ENCODE measurements at places on chromosomes 11 and 22.

DNA sequence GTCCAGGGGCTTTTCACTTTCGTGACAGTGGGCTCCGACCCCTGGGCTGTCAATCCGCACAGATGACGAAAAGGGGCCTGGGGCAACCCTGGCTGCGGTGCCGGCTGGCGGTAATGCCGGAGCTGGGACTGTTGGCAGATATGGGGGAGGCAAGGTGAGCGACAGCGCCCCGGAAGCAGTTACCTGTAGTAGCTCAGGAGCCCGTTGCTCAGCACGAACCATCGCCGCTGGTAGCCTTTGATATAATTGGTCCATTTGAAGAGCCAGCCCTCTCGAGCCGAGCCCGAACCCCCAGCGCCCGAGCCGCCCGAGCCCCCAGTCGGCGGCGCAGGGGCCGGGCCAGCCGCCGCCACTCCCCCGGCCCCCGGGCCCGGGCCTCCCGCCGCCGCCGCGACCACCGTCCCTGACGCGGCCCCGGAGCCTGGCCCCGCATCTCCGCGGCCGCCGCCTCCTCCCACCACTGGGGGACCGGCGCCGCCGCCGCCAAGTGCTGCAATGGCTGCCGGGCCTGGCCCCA, 396 bp downstream of the OSBP start:
- no peaks in the 10 kb centered on the region for H3K27me3 ChIP-seq
- H3K4me1 ChIP-seq, result peaks cover 32% of the 10 kb centered on the region
- peak; percentile 32 for DNase-seq
- H3K27ac ChIP-seq, result peak overlapping the region; percentile 92

DNA sequence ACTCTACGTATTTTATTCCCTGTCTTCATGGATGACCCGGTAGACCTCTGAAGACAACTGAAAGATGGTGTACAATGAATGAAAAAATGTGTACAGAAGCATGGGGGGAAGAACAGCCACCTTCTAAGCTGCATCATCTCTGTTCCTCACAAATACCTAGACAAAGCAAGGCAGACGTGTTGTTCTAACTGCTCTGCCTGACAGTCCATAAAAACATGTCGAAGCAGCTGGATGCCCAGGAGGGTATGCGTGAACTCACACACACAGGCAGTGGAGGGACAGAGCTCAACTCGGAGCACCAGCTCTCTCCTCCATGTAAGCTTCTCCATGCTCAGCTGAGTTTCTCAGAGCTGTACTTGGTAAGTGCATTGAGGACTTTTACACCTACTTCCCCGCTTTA, 327.4 kb downstream of the CTTN start:
- DNase-seq, result no peak
- peaks cover 13% of the 10 kb centered on the region for H3K4me1 ChIP-seq

- H3K36me3 ChIP-seq, result peaks cover 17% of the 10 kb centered on the region
- H3K27me3 ChIP-seq, result no peaks in the 10 kb centered on the region
- H3K4me1 ChIP-seq, result peaks cover 34% of the 10 kb centered on the region
- no peak overlapping the region for H3K4me3 ChIP-seq
Measured at GRCh38 chr11:63502252-63502820, 3.5 kb upstream of the LGALS12 start.

DNA sequence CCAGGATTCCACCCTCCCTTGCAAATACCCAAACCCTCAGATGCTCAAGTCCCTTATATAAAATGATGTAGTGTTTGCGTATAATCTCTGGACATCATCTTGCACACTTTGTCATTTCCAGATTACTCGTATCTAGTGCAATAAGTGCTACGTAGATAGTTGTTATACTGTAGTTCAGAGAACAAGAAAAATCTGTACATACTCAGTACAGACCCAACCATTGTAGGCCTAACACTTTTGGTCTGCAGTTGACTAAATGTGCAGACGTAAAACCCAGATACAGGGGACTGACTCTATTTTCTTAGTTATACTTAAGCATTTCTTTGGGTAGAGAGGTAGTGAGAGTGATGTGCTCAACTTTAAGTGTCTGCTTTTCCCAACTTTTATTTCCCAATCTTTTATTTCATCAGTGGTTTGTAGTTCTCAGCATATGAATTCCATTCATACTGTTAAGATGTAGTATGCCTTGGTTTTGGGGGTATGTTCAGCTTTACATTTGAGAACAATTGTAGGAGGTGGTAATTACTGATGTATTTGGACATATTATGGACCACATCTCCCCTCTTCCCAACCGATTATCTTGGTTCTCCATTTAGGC, 43.9 kb downstream of the DDX6 start:
- no peak for DNase-seq
- H3K4me3 ChIP-seq, result no peak overlapping the region
- peaks cover 9% of the 10 kb centered on the region for H3K4me1 ChIP-seq
- no peaks in the 10 kb centered on the region for H3K27me3 ChIP-seq
- peaks cover 11% of the 10 kb centered on the region for H3K36me3 ChIP-seq
- peak overlapping the region; percentile 81 for H3K27ac ChIP-seq

DNA sequence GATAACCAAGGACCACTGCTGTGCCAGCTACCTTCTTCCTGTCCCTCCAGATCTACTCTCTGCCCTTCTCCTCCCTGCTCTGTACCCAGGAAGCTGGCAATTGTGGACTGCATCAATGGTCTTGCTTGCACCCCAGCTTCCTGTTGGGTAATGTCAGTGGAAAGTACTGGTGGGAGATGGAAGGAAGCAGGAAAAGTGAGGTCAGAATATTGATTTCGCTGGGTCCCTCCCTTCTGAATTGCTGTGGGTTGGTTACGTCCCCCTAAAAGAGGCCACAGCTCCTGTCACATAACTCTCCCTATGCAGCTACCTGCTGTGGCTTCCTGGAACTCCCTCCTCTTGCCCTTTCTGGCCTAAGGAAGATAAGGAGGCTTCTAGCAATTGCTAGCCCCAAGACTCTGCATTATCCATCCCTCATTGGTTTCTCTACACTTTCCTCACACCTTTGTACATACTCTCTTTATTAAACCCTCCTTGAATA, 81.2 kb downstream of the RASSF10 start:
- H3K4me3 ChIP-seq, result no peak overlapping the region
- peaks cover under 1% of the 10 kb centered on the region for H3K27me3 ChIP-seq
- H3K27ac ChIP-seq, result no peak overlapping the region
- peaks cover 7% of the 10 kb centered on the region for H3K4me1 ChIP-seq
- no peaks in the 10 kb centered on the region for H3K36me3 ChIP-seq

GRCh38 chr11:18394928-18395734, 768 bp downstream of the LDHA start:
- H3K27ac ChIP-seq, result peak overlapping the region; percentile 98
- H3K4me1 ChIP-seq, result peaks cover 14% of the 10 kb centered on the region
- peaks cover 2% of the 10 kb centered on the region for H3K36me3 ChIP-seq
- peaks cover 8% of the 10 kb centered on the region for H3K27me3 ChIP-seq

DNA sequence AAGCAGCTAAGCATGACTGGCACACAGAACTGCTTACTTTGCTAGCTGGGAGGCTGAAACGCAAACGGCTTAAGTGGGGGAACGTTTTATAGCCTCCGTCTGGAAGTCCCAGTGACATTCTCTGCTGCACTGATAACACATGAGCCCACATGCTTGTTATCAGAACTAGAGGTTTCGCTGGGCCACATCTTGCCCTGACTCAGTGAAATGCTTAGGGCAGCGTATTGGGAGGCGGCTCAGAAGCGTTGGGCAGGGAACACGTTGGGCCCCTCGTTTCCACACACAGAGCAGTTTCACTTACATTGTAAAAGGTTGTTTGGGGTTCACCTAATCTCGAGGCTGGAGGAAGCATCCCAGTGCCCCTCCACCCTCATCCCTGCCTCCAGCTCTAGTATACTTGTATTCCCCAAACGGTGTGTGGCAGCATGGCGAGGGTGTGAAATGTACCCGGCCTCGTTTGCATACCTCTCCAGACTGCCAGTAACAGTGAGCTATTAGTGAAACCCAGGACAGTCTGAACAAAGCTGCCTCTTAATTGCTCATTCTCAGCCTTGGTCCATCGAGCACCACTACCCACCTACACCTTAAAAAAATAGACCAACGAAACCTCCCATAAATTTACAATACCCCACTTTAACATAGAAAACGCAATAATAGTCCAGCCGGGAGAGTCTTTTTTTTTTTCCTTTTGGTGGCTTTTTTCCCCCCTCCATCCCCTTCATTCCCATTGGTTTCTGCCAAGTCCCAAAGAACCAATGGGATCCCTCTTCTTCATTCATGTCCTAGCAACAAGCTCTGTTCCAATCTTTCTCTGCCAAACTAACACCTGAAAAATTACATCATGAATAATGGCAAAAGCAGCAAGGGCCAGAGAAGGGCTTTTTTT, 218.8 kb upstream of the SORL1-AS1 start:
- peaks cover 4% of the 10 kb centered on the region for H3K27me3 ChIP-seq
- no peak overlapping the region for H3K4me3 ChIP-seq
- no peak for DNase-seq
- no peaks in the 10 kb centered on the region for H3K36me3 ChIP-seq
- H3K27ac ChIP-seq, result peak overlapping the region; percentile 87

- peaks cover 4% of the 10 kb centered on the region for H3K36me3 ChIP-seq
- peaks cover 13% of the 10 kb centered on the region for H3K4me1 ChIP-seq
- H3K27me3 ChIP-seq, result no peaks in the 10 kb centered on the region
- peak; percentile 19 for DNase-seq
- H3K27ac ChIP-seq, result peak overlapping the region; percentile 98
Measured at GRCh38 chr22:29580200-29580810, 608 bp downstream of the NIPSNAP1 start.

- no peak overlapping the region for H3K27ac ChIP-seq
- peaks cover 55% of the 10 kb centered on the region for H3K27me3 ChIP-seq
- H3K4me3 ChIP-seq, result no peak overlapping the region
- H3K36me3 ChIP-seq, result no peaks in the 10 kb centered on the region
Measured at GRCh38 chr11:128628686-128629085, 41.3 kb upstream of the ETS1 start.

GRCh38 chr11:66068154-66068821, 1.8 kb upstream of the PACS1 start:
- DNase-seq, result peak; percentile 75
- no peaks in the 10 kb centered on the region for H3K27me3 ChIP-seq
- H3K4me1 ChIP-seq, result peaks cover 20% of the 10 kb centered on the region
- peak overlapping the region; percentile 87 for H3K27ac ChIP-seq

DNA sequence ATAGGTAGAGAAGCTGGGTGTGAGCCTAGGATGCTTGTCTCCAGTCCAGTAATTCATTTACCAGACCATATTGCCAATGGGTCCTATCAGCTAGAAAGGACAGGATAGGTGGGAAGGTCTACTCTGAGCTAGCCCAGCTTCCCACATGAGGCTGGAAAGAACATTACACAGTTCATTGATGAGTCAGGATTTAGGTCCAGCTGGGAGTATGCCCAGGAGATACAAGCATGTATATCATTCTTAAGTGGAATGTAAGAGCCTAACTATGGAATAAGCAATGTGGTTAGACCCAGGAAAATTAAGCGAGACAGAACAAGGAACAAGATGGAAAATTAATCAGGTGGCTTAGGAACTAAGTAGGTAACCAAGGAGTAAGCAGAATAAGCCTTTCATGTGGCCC, 59.0 kb upstream of the TBCEL start:
- DNase-seq, result no peak
- H3K27me3 ChIP-seq, result peaks cover 14% of the 10 kb centered on the region
- H3K27ac ChIP-seq, result no peak overlapping the region
- H3K4me3 ChIP-seq, result no peak overlapping the region
- H3K36me3 ChIP-seq, result no peaks in the 10 kb centered on the region
- no peaks in the 10 kb centered on the region for H3K4me1 ChIP-seq

Measured in progenitor cell of endocrine pancreas (in vitro differentiated cells).